Body of pancreas (tissue), 4 donors: ENCODE measurements at places on chromosomes 3 and 15. TPM values are rescaled to one million over a fixed set of nuclear protein-coding genes. Genes with fewer than 3 reads are reported as not detected.

SNAPC5 gene
- 13.5 TPM for total RNA-seq

GRCh38 chr3:101853982-101854381 is 4.7 kb downstream of the NFKBIZ start:
- no peaks in the 10 kb centered on the region for H3K27me3 ChIP-seq
- H3K36me3 ChIP-seq, result peaks cover 44% of the 10 kb centered on the region
- peak overlapping the region; percentile 29 for H3K27ac ChIP-seq
- no peak overlapping the region for H3K4me3 ChIP-seq
- H3K4me1 ChIP-seq, result peaks cover 68% of the 10 kb centered on the region

GRCh38 chr3:45962033-45962432 is 18.8 kb downstream of the CXCR6 start:
- H3K27ac ChIP-seq, result no peak overlapping the region
- H3K36me3 ChIP-seq, result peaks cover 45% of the 10 kb centered on the region
- no peak for DNase-seq

GRCh38 chr3:171680726-171681411 is 129.4 kb downstream of the PLD1 start:
- H3K36me3 ChIP-seq, result no peaks in the 10 kb centered on the region
- peaks cover 43% of the 10 kb centered on the region for H3K4me1 ChIP-seq
- H3K27ac ChIP-seq, result peak overlapping the region; percentile 26
- no peak for DNase-seq

VGLL3 gene
- total RNA-seq, result 10.2 TPM

CALML4 gene
- total RNA-seq, result 3.3 TPM

GRCh38 chr3:110656394-110657025 is 415.1 kb upstream of the NECTIN3 start:
- DNase-seq, result no peak
- no peaks in the 10 kb centered on the region for H3K27me3 ChIP-seq
- H3K4me3 ChIP-seq, result no peak overlapping the region

KIF23 gene
- 0.99 TPM for total RNA-seq

C3orf52 gene
- 129 TPM for total RNA-seq

CLDN11 gene
- 5.6 TPM for total RNA-seq

GRCh38 chr3:133007601-133008000 is 30.6 kb upstream of the TMEM108 start:
- H3K4me1 ChIP-seq, result no peaks in the 10 kb centered on the region
- no peaks in the 10 kb centered on the region for H3K36me3 ChIP-seq
- DNase-seq, result no peak
- no peaks in the 10 kb centered on the region for H3K27me3 ChIP-seq

- no peak for DNase-seq
- H3K36me3 ChIP-seq, result no peaks in the 10 kb centered on the region
- H3K4me1 ChIP-seq, result no peaks in the 10 kb centered on the region
These were observed 21.8 kb upstream of the PROK2 start for GRCh38 chr3:71806736-71807135.
